ENCODE measurements at places on chromosomes 5 and 9.

DNA sequence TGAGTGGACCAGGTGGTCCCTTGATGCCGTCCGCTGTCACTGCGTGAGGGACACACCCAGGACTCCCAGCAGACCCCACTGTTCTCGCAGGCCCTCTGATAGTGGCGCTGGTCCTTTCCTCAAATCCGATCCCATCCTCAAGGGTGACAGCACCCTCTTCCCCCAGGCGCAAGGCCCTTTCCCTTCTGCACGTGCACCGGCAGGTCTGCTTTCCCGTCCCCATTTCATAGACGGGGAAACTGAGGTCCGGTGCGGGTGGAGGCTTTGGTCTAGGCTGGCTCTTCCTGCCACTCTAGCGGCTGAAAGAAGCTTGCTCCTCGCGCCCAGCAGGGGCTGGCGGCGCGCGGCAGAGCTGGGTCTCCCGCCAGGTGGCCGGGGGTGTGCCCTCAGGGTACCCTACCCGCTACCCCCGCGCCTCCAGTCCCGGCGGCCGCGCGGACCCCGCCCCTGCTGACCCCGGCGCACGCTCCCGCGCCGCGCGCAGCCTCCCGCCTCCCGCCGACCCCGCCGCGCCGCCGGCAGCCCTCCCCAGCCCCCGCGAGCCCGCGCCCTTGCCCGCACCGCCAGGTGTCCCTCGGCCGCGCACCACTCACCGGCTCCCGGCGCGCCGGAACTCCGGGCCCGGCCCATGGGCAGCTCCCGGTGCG lies 453 bp downstream of the RASGEF1C start:
- peak; percentile 44 for DNase-seq

- no peak for DNase-seq
Observed at GRCh38 chr9:33649463-33649862, 125.4 kb downstream of the ANKRD18B start.

GRCh38 chr5:96664669-96665068 lies 2.5 kb downstream of the CAST start:
- peak; percentile 45 for DNase-seq

GRCh38 chr9:14165376-14166035 lies 148.4 kb downstream of the NFIB start:
- DNase-seq = no peak

DNA sequence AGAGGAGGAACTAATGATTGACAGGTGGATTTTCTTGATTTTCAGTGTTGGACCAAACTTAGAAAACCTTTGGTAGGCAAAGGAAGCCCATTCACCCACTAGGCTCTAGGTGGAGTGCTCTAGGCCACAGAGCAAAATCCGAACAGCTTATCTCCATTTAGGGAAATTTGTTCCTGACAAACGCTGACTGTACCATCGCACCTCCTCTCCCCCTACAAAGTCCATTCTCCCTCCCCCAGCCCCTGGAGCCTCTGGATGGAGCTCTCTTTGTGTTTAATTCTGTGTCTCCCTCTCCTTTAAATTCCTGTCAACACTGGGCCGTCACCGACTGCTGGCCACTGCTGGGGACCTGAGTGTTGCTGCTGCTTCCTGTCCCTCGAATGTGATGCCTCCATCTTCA lies 350.1 kb upstream of the IRX2 start:
- DNase-seq = no peak

DNA sequence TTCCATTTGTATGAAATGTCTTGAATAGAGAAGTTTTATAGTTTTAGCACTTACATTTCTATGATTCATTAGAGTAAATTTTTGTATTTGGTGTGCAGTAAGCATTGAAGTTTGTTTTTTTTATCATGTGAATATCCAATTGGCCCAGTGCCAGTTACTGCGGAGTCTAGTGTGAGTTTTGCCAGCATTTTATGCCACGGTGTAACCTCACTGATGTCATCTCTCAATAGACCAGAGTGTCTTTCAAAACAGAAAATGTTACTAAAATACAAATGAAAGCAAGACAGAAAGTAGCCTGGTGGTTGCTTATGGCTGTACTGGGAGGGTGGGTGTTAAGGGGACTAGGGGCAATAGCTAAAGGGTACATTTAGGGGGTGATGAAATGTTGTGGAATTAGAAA lies 62.8 kb downstream of the IPPK start:
- no peak for DNase-seq

DNA sequence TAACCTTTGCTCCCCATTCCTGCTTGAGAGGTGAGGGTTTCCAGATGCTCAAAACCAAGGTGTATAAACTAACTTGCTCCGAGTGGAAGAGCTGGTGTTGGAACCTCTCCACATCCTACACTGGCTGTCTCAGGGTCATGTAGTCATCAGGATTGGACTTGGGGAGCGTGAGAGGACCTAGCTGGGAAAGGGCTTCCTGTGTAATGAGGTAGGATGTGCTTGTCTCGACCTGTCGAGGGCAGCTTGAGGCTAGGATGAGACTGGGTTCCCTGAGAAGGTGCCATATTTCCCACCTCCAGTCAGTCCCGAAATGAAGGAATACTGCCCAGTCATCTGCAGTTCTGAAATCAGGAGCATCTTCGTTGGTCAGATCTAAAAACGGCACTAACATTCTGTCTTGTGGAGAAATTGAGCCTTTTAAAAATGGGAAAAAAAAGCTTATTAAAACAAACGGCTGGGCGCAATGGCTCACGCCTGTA lies 1.3 kb downstream of the CCNI2 start:
- no peak for DNase-seq

DNA sequence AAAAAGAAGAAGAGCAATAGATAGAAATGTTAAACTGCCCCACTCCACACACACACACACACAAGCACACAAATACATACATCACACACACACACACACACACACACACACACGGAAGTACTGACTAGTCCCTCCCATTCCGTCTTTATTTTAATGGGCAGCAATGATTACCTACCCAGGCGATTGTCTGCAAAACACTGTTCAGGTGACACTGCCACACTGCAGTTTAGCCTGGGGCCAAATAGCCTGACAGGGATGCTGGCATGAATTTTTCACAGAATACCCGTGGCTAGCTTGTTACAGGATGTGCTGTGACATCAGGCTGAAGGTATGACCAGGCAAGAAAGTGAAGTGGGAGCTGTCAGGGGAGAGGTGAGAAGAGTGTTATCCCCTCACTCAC lies 86.9 kb downstream of the FRMD3 start:
- no peak for DNase-seq

All from hematopoietic multipotent progenitor cell treated with erythropoietin and hydrocortisone succinate and interleukin-3 and kit ligand, for 6 days (in vitro differentiated cells).